Upper lobe of left lung (tissue), 6 donors: ENCODE measurements at places on chromosomes 11 and 22.

DNA sequence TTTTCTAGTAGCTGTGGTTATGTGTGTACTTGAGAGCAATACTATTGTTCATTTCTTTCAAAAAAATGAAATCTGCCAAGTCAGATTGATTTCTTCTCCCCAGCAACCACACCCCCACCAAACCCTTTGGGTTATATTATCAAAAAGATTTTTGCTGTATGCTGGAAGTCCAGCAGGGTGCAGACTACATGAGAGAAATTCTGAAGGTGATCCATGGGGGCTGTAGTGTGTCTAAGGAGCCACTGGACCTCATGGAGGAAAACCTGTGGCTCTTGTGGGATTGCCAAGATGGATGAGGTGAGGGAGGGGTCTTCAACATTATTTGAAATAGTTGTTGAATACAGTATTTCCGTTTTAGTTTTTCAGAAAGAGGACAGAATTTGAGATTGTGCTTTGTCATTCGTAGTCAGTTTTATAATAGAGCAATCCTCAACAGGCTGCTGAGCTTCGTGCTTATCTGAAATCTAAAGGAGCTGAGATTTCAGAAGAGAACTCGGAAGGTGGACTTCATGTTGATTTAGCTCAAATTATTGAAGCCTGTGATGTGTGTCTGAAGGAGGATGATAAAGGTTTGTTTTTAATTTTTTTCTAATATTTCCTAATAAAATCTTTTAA lies 3.1 kb downstream of the EIF3M start:
- peaks cover 11% of the 10 kb centered on the region for H3K4me1 ChIP-seq
- H3K27me3 ChIP-seq, result no peaks in the 10 kb centered on the region
- no peak overlapping the region for H3K4me3 ChIP-seq
- no peak for DNase-seq
- H3K27ac ChIP-seq, result no peak overlapping the region

GRCh38 chr11:12792590-12792989 lies 118.4 kb downstream of the TEAD1 start:
- no peak overlapping the region for H3K27ac ChIP-seq
- H3K4me1 ChIP-seq, result no peaks in the 10 kb centered on the region

DNA sequence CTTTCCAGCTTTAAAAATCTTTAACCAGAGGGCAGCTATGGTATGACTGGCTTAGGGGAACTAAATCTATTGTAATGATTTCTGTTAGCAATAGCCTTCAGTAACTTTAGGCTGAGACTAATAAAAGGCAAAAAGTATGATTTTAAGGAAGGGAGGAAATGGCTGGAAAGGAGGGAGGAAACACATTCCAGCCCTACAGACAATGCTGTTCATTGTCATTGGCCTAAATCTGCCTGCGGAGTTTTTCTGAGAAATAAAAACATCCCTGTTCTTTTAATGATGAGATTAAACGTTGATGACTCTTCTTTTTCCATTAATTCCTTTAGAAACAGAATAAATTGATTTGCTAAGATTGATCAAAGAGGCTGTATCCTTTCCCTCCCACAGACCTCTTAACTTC lies 99.6 kb upstream of the GRAMD1B start:
- H3K36me3 ChIP-seq, result no peaks in the 10 kb centered on the region
- H3K4me1 ChIP-seq, result no peaks in the 10 kb centered on the region
- no peak overlapping the region for H3K27ac ChIP-seq
- H3K27me3 ChIP-seq, result no peaks in the 10 kb centered on the region
- DNase-seq, result no peak

DNA sequence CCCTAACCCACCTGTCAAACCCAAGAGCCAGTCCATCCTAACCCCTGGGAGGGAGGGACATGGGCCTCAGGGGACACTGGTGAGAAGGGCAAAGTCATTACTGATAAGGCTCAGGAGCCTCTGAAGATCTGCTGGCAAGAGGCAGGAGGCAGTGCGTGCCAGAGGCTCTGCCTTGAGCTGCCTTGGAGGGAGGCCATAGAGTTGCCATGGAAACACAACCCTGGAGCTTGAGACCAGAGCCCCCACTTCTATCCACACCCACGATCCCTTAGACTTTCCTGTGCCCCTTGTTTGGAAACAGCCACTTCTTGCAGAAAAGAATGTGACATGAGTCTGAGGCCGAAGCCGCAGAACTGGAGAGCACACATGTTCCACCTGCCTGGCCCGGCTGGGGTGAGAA lies 89.7 kb upstream of the CSNK2A3 start:
- H3K36me3 ChIP-seq, result no peaks in the 10 kb centered on the region
- H3K4me1 ChIP-seq, result peaks cover 26% of the 10 kb centered on the region
- H3K4me3 ChIP-seq, result no peak overlapping the region
- H3K27ac ChIP-seq, result no peak overlapping the region

DNA sequence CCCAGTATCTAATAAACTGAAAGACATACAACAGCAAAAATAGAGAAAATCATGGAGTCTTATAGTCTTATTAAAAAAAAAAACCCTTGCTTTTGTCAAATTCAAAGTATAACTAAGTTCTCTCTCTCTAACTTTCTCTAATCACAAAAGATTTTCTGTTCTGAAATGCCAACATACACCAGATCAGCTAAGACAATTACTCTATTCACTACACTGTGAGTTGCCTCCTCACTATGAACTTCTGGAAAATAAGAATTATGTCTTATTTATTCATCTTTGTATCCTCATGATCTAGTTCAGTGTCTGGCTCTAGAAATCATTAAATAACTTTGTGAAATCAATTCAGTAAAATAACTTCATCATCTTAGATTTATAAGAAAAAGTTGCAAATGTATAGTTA lies 12.7 kb downstream of the FAM76B start:
- no peak overlapping the region for H3K27ac ChIP-seq
- DNase-seq, result no peak
- H3K4me1 ChIP-seq, result no peaks in the 10 kb centered on the region

DNA sequence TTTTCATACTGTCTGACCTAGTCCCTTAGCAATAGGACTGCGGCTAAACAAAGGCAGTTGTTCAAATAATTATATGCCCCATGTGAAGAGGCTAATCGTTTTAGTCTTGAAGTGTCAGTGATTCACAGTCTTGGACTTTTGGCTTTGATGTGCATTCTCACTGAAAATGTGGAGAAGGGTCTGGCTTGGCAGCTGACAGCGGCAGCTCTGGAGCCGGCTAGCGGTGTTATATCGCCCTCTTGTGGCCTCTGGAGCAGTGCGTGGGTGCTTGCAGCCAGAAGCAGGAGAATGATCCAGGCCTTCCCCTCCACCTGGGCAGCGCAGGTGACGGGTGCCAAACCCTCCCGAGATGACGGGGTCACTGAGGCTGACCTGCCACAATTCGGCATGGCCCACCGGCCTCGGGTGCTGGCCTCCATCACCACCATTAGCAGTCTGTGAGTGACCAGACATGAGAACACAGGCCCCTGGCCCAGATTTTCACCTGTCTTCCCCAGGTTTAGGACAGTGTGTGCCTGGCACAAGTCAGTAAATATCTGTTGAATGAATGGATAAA lies 90.3 kb upstream of the PITPNB start:
- peak; percentile 68 for DNase-seq
- no peak overlapping the region for H3K27ac ChIP-seq
- H3K4me1 ChIP-seq, result no peaks in the 10 kb centered on the region
- no peaks in the 10 kb centered on the region for H3K27me3 ChIP-seq

DNA sequence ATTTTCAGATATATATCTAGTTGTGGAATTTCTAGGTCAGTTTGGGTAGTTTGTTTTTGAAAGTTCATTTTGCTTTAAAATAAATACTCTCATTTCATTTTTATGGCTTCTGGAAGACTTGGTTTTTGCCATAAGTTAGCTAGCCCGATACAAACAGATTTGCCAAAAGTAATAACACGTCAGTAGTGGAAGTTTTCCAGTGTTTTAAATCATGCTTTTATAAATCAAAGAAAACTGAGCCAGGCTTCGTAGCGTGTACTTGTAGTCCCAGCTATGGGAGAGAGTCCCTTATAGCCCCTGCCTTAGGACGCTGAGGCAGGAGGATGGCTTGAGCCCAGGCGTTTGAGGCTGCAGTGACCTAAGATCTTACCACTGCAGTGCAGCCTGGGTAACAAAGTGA lies 21.7 kb upstream of the MICALL1 start:
- H3K36me3 ChIP-seq, result peaks cover 51% of the 10 kb centered on the region
- peaks cover 11% of the 10 kb centered on the region for H3K4me1 ChIP-seq

DNA sequence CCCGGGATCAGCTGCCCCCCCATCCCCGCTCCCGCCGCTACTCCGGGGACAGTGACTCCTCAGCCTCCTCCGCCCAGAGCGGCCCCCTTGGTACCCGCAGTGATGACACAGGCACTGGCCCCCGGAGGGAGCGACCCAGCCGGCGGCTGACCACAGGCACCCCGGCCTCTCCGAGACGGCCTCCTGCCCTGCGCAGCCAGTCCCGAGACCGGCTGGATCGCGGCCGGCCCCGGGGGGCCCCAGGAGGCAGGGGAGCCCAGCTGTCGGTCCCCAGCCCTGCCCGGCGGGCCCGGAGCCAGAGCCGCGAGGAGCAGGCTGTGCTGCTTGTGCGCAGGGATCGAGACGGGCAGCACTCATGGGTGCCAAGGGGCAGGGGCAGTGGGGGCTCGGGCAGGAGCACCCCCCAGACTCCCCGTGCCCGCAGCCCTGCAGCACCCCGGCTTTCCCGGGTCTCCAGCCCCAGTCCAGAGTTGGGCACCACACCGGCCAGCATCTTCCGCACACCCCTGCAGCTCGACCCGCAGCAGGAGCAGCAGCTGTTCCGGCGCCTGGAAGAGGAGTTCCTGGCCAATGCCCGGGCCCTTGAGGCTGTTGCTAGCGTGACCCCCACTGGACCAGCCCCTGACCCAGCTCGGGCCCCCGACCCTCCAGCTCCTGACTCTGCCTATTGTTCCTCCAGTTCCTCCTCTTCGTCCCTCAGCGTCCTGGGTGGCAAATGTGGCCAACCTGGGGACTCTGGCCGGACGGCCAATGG lies 3.9 kb downstream of the RASL10A start:
- peaks cover 28% of the 10 kb centered on the region for H3K27me3 ChIP-seq
- H3K27ac ChIP-seq, result peak overlapping the region; percentile 90
- peaks cover 85% of the 10 kb centered on the region for H3K4me1 ChIP-seq
- no peak overlapping the region for H3K4me3 ChIP-seq
- no peaks in the 10 kb centered on the region for H3K36me3 ChIP-seq

GRCh38 chr11:105701098-105701497 lies 91.2 kb downstream of the GRIA4 start:
- H3K36me3 ChIP-seq, result no peaks in the 10 kb centered on the region
- no peak overlapping the region for H3K27ac ChIP-seq
- no peak overlapping the region for H3K4me3 ChIP-seq
- H3K27me3 ChIP-seq, result no peaks in the 10 kb centered on the region

DNA sequence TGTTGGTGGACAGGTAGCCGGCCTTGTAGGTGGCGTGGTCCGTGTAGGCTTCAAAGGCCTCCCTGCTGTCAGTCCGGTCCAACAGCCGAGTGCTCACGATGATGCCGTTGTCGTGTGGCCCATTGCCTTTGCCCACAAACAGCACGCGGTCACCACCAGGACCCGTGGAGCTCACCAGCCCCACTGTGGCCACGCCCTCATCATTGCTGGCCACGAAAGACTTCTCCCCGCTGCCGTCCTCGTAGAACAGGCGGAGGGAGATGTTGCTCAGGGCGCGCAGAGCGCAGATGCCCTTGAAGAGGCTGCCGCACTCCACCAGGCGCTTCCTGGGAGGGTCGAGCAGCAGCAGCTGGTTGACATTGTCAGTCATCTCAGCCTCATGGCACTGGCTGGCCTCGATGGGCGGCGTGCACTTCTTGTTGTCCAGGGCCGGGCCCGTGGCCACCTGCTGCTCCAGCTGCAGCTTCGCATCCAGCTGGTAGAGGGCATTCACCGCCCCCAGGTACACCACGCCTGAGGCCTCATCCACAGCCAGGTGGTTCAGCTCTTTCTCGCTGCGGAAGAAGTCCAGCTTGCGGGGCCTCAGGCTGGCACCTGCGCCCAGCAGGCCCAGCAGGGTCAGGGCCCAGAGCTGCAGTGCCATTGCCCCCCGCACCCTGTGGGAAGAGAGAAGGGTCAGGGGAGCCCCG lies 17.4 kb downstream of the PLXNB2 start:
- no peaks in the 10 kb centered on the region for H3K27me3 ChIP-seq
- no peak overlapping the region for H3K4me3 ChIP-seq

GRCh38 chr11:13896175-13896980 lies 66.1 kb upstream of the SPON1 start:
- H3K27me3 ChIP-seq, result no peaks in the 10 kb centered on the region
- H3K27ac ChIP-seq, result peak overlapping the region; percentile 7
- no peaks in the 10 kb centered on the region for H3K4me1 ChIP-seq
- no peaks in the 10 kb centered on the region for H3K36me3 ChIP-seq

DNA sequence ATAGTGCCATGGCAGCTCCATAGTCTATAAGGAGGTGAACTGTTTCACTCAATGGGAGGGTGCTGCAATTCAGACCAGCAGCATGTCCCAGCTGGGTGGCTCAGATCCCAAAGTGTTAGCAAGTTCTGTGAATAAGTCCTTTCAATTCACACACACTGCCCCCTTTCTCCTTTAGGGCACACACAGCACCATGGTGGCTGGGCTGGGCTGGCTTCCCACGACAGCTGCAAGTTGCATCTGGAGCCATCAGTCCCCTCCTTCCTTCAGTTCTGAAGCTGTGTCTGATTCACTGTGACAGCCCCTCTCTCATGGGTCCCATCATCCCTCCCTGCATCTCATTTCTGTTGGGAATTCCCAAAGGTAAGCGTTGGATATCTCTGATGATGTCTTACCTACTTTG lies 324.1 kb upstream of the NCAM1 start:
- no peaks in the 10 kb centered on the region for H3K4me1 ChIP-seq
- DNase-seq, result no peak
- H3K27me3 ChIP-seq, result no peaks in the 10 kb centered on the region

DNA sequence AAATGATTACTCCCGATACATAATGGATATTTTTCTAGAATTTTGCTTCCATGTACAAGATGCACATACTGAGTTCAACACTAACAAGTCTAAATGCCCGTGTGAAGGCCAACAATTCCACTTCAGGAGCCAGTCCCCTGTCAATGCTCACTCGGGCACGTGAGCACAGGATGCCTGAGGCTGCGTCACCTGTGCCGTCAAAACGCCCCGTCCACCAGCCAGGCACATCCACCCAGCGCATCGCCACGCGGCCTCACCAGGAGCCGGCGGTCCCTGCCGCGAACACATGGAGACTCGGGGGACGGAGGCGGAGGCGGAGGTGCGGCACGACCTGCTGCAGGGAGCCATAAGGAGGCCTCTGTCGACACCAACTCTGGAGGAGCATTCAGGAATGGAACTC lies 9.8 kb downstream of the TOLLIP start:
- no peak for DNase-seq
- H3K27ac ChIP-seq, result peak overlapping the region; percentile 76
- no peak overlapping the region for H3K4me3 ChIP-seq
- peaks cover 77% of the 10 kb centered on the region for H3K4me1 ChIP-seq

DNA sequence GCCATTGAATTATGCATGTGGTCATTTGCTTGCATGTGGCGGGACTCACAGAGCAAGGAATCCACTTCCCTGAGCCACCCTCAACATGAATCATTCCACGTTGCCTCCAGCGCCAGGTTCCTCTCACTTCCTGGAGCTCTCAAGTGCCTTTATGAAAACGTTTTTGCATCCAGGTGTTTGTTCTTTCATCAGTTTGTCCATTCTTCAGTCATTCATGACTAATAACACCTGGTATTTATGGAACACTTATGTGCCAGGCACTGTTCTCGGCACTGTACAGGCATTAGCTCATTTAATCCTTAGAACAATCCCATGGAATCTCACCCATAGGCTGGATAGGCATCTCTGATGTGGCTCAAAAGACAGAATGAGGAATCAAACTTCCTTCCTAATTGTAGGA lies 256.1 kb upstream of the SYN3 start:
- DNase-seq, result no peak
- H3K4me3 ChIP-seq, result no peak overlapping the region
- no peaks in the 10 kb centered on the region for H3K27me3 ChIP-seq
- no peak overlapping the region for H3K27ac ChIP-seq
- no peaks in the 10 kb centered on the region for H3K36me3 ChIP-seq
